ENCODE measurements at places on chromosomes 2 and 18.

DNA sequence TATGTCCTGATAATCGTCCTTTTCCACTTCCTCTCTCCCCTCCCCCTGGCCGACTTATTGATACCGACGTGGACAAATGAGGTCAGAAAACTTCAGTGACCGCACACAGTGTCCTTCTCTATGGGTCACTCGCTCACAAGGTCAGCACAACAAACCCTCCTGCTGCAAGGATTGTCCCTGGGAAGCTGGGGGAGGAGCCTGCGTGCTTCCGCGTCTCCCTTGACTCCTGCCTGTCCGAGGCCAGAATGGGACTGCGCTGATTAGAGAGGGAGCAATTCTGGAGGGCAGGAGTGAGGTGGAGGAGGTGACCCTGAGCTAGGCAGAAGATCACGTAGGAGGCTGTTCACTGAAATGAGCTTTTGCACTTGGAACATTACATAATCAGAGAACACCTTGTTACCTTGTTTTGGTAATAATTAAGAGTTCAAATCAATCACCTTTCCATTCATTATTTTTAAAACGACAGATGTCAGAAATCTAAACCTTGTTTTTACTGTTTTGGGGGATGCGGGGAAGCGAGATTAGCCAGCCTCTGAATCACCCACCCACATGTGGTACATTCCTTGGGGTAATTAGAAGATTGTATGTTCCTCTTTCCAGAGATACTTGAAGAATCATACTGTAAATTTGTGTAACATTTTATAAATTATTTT, 70.6 kb downstream of the CTAGE1 start:
- no peaks in the 10 kb centered on the region for H3K36me3 ChIP-seq
- no peak overlapping the region for H3K4me3 ChIP-seq
- H3K27ac ChIP-seq, result peak overlapping the region; percentile 69
- peaks cover 10% of the 10 kb centered on the region for H3K4me1 ChIP-seq
- H3K27me3 ChIP-seq, result peaks cover 8% of the 10 kb centered on the region
- ATAC-seq, result peak; percentile 53

DNA sequence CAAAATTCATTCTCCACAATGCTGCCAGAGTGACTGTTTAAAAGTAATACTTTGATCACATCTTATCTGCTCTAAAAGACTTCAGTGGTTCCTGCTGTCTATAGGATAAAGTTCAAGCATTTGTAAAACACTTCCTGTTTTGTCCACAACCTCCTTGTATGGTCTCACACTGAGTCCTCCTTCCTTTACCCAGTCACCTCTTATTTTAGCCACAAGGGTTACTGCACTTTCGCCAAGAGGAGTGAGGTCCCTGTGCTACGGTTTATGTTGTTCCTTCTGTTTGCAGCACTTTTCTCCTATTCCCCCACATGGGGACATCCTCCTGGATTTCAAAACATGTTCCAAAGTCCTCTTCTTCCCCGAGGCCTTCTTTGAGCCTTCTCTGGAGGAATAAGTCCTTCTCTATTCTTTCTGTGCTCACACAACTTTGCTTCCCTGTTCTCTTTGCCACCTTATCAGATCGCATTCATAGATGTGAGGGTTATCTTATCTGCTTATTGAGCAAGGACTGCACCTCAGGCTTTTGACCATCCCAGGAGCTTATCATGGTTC, 112.2 kb upstream of the NABP1 start:
- no peak for ATAC-seq
- no peaks in the 10 kb centered on the region for H3K27me3 ChIP-seq
- H3K4me1 ChIP-seq, result no peaks in the 10 kb centered on the region

GRCh38 chr2:191626497-191627151, 51.3 kb upstream of the NABP1 start:
- H3K27ac ChIP-seq, result no peak overlapping the region
- H3K27me3 ChIP-seq, result no peaks in the 10 kb centered on the region
- ATAC-seq, result no peak
- no peaks in the 10 kb centered on the region for H3K36me3 ChIP-seq
- no peak overlapping the region for H3K4me3 ChIP-seq
- H3K4me1 ChIP-seq, result no peaks in the 10 kb centered on the region

GRCh38 chr18:7953095-7953958, 386.2 kb downstream of the PTPRM start:
- H3K27ac ChIP-seq, result no peak overlapping the region
- no peaks in the 10 kb centered on the region for H3K36me3 ChIP-seq
- no peak for ATAC-seq
- no peak overlapping the region for H3K4me3 ChIP-seq

GRCh38 chr18:67373636-67374035, 142.9 kb downstream of the DSEL start:
- H3K27me3 ChIP-seq, result no peaks in the 10 kb centered on the region
- ATAC-seq, result no peak
- H3K27ac ChIP-seq, result no peak overlapping the region
- H3K36me3 ChIP-seq, result no peaks in the 10 kb centered on the region

DNA sequence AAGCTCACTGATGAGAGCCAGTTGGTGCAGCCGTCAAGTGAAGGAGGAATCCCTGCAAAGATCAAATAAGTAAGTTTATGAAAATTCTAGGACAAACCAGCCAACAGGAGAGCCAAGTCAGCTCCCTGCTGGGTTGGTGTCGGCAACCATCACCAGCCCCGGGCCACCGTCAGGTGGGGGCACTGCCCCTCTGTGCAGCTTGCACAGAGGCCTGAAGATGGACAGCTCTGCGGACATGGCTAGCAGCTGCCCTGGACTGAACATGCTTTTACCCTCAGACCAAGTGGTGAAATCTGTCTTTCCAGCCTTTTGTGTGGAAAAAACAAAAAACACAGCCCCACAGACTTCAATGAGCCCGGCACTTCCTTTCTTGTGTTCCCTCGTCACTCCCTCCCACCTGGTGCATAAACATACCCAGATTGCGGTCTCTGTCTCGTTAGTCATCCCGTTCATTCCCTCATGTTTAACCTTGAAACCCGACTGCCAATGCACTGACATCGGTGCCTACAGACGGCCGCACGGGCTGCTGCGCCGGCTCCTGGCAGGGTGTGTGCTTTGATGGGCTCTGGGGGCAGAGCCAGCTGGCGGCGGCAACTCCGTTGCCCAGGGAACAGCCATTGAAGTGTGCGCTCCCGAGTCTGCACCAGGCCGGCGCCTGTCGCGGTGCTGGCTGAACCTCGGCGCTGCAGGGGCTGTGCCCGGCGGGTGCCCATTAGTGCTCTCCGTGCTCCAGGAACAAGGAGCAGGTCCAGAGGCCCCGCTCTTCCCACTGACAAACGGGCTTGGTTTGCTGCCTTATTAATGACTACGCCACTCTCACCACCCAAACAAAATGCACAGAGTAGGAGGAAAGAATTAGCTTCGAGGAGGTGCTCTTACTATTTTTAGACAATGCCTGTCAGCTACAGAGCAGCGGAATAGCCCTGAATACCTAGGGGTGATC, 95.3 kb downstream of the EIPR1 start:
- H3K27ac ChIP-seq, result peak overlapping the region; percentile 52
- H3K4me1 ChIP-seq, result peaks cover 18% of the 10 kb centered on the region
- peak; percentile 79 for ATAC-seq

- H3K4me1 ChIP-seq, result peaks cover 7% of the 10 kb centered on the region
- no peak for ATAC-seq
- no peaks in the 10 kb centered on the region for H3K27me3 ChIP-seq
- no peak overlapping the region for H3K27ac ChIP-seq
- H3K4me3 ChIP-seq, result no peak overlapping the region
Observed at GRCh38 chr2:158505448-158505934, 48.7 kb downstream of the PKP4 start.

- H3K27ac ChIP-seq, result no peak overlapping the region
- no peak for ATAC-seq
- no peak overlapping the region for H3K4me3 ChIP-seq
- no peaks in the 10 kb centered on the region for H3K36me3 ChIP-seq
- H3K27me3 ChIP-seq, result no peaks in the 10 kb centered on the region
Observed at GRCh38 chr2:101821059-101821805, 123.7 kb downstream of the MAP4K4 start.

DNA sequence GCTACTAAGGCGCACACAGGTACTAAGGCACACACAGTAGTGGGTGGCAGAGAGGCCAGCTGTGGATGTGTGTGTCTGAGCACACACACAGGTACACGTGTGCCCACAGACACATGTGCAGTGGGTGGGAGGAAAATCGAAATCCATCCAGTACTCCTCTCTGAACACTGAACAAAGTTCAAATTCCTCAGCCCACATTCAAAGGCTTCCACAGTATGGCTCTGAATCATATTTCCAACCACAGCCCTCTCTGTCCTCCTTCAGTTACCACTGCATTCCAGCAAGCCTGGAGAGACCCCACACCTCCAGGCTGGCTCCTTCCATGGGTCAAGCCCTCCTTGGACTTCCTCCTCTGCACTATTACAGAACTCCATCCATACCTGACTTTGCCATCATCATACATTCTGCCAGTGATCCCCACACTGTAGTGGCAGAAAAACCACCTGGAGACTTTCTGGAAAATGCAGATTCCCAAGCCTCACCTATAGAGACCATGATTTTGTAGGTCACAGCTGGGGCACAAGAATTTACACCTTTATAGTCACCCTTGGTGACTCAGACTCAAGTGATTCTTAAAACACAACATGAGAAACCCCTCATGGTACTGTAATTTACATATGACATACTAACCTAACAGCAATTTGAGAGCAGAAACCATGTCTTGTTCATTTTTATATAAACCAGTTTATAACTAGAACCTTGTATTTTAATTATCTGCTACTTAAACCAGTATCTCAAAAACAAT, 31.4 kb downstream of the EPG5 start:
- no peak overlapping the region for H3K27ac ChIP-seq
- H3K4me1 ChIP-seq, result no peaks in the 10 kb centered on the region
- no peak overlapping the region for H3K4me3 ChIP-seq
- no peaks in the 10 kb centered on the region for H3K27me3 ChIP-seq

GRCh38 chr2:654896-655295, 22.3 kb downstream of the TMEM18 start:
- peaks cover 27% of the 10 kb centered on the region for H3K27me3 ChIP-seq
- H3K27ac ChIP-seq, result no peak overlapping the region
- H3K36me3 ChIP-seq, result no peaks in the 10 kb centered on the region
- no peak overlapping the region for H3K4me3 ChIP-seq
- H3K4me1 ChIP-seq, result no peaks in the 10 kb centered on the region

DNA sequence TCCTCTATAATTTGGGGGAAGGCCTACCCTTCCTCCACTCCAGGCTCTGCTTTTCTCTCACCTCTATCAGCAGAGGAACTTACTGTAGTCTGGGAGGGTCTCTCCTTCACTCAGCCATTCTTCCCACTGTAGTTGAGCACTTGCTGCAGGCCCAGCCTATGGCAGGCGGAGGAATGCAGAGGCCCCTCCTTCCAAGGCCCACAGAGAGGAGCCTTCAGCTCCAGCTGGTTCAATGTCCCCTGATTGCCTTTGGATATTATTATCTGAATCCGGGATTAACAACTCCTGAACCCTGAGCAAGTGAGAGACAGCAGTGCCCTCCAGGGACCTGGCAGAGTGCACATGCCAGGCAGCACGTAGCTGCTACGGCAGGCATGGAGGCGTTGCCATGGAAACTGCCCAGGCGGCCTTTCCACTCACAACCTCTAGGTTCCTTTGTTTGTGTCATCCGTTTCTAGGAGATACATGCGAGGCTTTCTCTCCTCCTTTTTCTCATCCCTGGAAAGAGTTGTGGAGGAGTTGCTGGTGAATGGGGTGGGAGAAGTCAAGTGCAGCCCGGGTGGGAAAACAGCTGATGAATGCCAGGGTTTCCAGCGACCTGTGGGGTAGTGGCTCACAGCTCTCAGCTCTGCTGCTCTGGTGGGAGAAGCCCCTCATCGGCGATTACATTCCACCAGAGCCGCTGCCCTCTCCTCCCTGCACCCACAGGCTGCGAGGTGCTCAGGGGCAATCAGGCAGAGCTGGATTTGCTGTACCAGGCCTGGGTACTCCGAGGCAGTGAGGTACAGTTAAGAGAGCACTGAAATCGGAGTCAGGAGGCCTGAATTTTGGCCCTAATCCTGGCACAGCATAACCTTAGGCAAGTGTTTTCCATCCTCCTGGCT, 55.3 kb upstream of the HK2 start:
- peak; percentile 51 for ATAC-seq
- no peaks in the 10 kb centered on the region for H3K36me3 ChIP-seq
- no peaks in the 10 kb centered on the region for H3K27me3 ChIP-seq

GRCh38 chr18:58546552-58546951, 82.3 kb downstream of the ALPK2 start:
- H3K4me3 ChIP-seq, result no peak overlapping the region
- H3K27me3 ChIP-seq, result no peaks in the 10 kb centered on the region
- no peak for ATAC-seq
- no peak overlapping the region for H3K27ac ChIP-seq
- H3K4me1 ChIP-seq, result no peaks in the 10 kb centered on the region

GRCh38 chr2:225196579-225196978, 154.3 kb upstream of the DOCK10 start:
- no peaks in the 10 kb centered on the region for H3K36me3 ChIP-seq
- no peaks in the 10 kb centered on the region for H3K27me3 ChIP-seq
- no peak overlapping the region for H3K27ac ChIP-seq
- no peaks in the 10 kb centered on the region for H3K4me1 ChIP-seq
- no peak overlapping the region for H3K4me3 ChIP-seq

DNA sequence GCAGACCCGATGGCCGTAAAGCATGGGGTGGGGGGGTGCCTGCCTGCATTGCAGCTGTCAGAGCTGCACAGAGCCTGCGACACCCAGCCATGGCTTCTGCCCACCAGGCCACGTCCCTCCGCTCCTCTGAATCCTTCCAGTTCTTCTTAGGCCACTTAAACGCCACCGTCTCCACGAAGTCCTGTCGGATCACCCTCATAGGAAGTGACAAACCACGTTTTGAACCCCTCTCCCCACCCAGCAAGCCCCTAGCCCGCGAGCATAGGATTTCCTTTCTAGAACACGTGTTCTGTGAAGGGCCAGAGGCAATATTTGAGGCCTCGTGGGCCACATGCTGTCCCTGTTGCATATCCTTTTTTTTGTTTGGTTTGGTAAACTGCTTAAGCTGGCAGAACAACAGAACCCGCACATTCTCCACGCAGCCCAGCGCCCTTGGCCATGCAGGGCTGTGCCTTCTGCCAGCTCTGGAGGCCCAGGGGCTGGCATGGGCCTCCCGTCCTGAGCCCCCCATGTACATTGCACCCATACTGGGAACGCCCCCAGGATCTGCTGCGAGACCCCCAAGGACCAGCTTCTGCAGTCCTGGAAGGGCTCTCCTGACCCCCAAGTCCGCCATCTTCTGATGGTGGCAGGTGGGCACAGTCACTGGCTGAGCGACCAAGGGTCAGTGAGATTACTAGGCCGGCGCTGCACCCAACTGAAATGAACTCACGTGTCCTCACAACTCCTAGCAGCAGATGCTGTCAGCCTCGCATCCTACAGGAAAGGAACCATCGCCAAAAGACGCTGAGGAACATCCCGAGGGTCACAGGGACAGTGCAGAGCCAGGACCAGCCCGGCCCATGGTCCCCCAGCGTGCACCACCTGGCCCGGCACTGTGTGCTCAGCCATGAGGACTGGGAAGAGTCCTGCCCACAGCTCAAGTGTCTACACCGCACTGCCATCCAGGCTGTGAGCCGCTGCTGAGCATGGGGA, 35.1 kb downstream of the ADI1 start:
- no peak overlapping the region for H3K4me3 ChIP-seq
- ATAC-seq, result no peak
- H3K36me3 ChIP-seq, result peaks cover 61% of the 10 kb centered on the region
- H3K27ac ChIP-seq, result no peak overlapping the region
- no peaks in the 10 kb centered on the region for H3K27me3 ChIP-seq

All from gastroesophageal sphincter (tissue), 4 donors.